Mammary epithelial cell (primary cell): ENCODE measurements at places on chromosomes 2 and 18. TPM values are rescaled to one million over a fixed set of nuclear protein-coding genes. Genes with fewer than 3 reads are reported as not detected.

SH2D6 gene
- 0.78 and 1.5 TPM in 2 replicates for total RNA-seq

NYAP2 gene
- total RNA-seq, result not detected

PPP1R1C gene
- 2.5 TPM for total RNA-seq

CHRNA1 gene
- not detected in 2 replicates for total RNA-seq

STON1 gene
- total RNA-seq, result 2.5 TPM

RAB17 gene
- total RNA-seq, result 7.2 TPM

ARHGEF4 gene
- total RNA-seq, result 53.5 and 70.3 TPM in 2 replicates

HSPE1 gene
- total RNA-seq, result 30.2 TPM

PLEKHH2 gene
- total RNA-seq, result 2.7 and 2.8 TPM in 2 replicates

ABI2 gene
- 35.0 TPM for total RNA-seq

TRMT61B gene
- total RNA-seq, result 13.7 TPM

SCN9A gene
- total RNA-seq, result 1.2 and 1.3 TPM in 2 replicates

RBMS1 gene
- 52.1 and 61.3 TPM in 2 replicates for total RNA-seq

GRCh38 chr2:197254776-197255530 is 55.6 kb downstream of the ANKRD44 start:
- DNase-seq, result no peak

DNA sequence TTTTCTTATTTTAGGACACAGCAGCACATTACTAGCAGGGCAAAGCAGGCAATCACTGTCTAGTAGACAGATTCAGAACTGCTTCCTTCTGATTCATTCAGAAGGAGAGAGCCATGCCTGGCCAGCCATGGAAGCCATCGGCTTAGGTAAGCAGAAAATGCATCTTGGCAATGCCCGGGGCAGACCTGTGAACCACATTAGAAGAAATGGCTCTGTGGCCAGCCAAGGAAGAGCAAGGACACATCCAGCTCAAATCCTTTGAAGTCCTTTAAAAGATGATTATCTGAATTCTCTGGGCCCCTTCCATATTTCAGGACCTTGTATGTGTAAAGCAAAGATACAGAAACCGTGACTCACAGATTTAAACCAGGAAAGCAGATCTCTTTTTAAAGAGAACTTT is 227.4 kb downstream of the PID1 start:
- DNase-seq, result no peak

DNA sequence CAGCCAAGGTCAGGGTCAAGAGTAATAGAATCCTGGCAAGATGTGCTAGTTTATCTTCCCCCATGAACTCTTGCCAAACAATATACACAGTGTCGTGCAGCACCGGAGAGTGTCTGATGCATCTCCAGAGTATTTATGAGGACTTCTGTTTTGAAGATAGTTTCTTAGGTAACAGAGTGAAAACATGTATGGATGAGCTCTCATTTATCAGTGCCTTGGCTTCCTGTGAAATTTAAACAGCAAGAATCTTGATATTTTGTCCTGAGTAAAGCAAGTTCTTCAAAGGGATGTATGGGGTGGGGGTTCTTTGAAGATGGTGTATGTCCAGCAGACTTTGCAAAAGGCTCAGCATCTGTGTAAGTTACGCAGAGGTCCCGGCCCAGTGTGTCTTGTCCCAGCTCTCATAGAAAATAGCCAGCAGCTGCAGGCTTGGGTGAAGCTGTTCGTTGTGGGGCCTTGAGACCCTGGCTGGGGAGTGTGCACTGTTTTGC is 361.0 kb upstream of the NT5C1B start:
- DNase-seq, result peak; percentile 48

DNA sequence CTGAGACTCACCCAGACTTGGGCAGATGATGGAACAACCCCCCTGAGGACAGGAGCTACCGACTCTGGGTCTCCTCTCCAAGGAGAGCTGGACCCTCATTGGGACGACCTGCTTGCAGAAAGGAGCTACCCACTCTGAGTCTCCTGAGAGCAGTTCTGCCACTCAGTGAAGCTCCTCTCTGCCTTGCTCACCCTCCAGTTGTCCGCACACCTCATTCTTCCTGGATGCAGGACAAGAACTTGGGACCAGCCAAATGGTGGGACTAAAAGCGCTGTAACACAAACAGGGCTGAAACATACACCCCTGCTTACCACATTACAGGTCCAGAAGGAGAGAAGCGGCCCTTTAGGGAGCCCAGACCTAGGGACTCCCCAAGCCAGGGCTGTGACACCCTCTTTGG is 124.9 kb upstream of the CCDC150 start:
- DNase-seq, result no peak

- DNase-seq, result no peak
These were observed 36.6 kb downstream of the GLI2 start for GRCh38 chr2:120772261-120772660.

- DNase-seq, result no peak
These were observed 129.5 kb upstream of the TTC27 start for GRCh38 chr2:32498306-32498705.

DNA sequence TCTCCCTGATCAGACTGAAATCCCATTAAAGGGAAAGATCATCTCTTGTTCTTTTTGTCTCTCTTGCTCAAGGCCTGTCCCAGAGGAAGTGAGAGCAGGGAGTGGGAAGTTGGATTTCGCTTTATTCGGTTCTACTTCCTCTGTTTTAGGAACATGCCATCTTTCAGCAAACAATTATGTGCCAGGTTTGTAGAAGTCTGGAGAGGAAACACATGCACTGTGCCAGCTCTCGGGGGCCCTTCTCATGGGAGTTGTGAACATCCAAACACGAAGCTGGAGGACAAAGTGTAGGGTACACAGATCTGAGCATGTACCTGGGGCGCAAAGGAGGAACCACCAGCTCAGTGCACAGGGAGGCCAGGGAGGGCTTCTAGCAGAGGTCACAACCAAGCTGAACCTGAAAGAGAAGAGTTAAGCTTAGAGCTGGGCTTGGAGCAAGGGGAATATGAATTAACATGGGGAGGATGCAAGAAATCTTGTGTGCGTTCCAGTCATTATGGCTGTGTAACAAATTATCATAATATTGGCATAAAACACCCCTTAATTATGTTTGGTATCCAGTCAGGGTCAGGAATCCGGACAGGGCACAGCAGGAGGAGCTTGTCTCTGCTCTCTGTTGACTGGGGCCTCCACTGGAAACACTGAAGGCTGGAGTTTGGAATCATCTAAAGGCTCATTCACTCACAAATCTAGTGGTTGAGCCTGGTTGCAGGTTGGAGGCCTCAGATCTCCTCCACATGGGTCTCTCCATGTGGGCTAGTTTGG is 128.6 kb downstream of the ZFP36L2 start:
- no peak for DNase-seq

DNA sequence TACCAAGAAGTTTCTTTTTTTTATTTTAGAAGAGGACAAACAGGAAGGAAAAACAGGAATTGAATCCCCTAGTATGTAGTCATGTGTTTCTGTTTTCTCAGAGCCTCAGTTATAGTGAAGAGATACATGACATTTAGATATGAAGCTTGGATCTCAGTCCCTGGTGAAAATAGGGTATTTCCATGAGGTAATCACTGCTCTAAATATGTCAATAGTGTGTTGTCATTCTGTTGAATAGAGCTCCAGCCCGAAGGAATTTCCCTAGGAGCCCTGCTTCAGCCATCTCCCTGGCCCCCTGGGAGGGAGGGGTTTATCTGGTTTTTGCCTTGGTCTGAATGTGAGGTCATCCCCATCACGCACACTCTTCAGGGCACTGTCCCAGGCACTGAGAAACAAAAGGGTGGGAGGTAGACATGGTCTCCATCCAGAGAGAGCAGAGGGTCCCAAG is 47.1 kb upstream of the REL start:
- DNase-seq, result no peak

DNA sequence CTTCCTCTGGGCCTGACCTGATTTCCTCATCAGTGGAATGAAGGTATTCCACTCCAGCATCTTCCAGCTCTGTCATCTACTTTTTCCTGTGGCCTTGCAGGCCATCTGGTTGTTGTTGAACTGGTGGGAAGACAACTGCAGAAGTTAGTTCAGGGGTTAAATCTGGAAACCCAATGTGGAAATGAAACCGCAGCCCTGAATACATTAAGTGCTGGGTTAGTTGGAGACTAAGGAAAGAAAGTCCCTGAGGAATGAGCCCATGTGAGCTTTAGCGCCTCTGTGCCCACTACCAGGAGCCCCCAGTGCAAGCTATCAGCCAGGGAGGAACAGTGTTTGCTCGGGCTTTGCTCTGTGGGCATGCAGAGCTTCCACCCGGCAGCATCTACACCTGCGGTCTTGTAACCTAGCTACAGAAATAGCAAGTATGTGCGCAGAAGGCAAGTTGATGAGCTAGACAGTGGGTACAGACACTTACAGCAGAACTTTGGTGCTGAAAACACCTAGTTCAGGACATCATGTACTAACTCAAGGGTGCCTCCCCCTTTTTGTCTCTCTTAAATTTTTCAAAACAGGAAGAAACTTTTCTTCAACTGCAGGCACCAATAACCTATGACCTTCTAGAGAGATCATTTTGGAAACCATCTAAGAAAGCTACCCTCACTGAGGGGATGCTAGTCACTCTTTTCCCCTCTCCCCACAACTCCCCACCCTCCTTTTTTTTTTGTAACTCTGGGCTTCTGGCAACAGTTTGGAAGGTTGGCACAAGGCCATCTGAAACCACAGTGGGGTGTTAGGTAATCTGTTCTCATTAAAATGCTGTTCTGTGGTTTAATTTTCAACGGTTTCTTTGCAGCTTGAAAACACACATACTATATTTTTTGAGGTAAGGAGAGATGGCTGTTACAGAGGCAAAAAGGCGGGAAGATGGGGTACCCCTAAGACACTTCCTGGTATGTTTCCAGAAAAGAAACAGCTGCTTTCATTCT is 18.3 kb upstream of the CXCR4 start:
- DNase-seq, result no peak

- no peak for DNase-seq
These were observed 137.3 kb upstream of the NFATC1 start for GRCh38 chr18:79258447-79258846.

DNA sequence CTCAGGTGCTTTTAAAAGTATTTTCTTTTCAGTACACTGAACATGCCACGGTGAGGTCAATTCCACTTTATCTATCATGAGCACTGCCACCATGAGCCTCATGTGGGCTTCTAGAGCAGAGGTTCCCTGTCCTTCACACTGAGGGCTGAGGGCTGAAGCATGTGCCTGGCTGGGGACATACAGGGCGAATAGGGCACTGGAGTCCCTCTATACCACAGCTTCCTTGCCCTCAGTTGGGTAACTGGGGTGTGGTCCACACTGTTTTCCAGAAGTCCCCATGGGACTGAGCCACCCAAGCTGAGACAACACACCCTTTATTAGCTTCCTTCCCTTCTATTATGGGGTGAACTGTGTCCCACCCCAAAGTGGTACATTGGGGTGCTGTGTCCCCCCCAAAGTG is 172.2 kb upstream of the ID2 start:
- no peak for DNase-seq

DNA sequence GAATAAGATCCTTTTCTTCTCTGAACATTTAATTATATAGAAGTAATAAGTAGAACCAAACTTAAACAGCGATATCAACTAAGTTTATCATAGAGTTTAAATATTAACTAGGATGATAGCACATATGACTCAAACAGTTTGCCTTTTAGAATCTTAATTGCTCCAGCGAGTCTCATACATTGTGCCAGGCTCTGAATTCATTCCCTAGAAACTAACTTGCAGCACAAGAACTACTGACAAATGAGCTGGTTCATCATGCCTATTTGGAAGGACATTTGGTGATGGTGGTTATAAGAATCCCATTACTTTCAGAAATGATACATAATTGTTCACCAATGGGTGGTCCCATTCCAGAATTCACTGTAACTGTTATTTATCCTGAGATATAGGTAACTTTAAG is 1026.6 kb upstream of the DDX18 start:
- no peak for DNase-seq

DNA sequence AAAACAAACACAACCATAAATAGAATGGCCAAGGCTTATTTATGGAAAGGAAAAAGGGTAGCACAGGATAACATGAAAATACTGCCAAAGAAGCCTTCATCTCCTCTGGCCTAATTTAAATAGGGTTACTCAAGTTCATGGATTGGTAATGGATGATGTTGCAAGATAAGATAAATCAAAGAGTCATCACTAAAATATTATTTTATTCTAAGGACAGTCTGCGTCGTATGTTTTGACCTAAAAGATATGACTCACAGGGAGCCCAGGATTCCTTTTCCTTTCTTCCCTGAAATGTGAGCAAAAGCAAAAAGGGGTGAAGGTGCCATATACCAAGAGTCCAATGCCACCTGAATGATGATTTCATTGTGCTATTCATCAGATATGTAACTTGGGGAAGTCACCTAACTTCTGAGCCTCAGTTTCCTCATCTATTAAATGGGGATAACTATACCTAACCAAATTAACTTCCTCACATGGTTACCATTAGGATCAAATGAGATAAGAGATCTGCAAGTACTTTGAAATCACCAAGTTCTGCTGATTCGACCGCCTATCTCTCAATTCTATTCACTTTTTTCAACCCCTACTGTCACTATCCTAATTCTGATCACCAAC is 137.7 kb downstream of the THADA start:
- peak; percentile 70 for DNase-seq

DNA sequence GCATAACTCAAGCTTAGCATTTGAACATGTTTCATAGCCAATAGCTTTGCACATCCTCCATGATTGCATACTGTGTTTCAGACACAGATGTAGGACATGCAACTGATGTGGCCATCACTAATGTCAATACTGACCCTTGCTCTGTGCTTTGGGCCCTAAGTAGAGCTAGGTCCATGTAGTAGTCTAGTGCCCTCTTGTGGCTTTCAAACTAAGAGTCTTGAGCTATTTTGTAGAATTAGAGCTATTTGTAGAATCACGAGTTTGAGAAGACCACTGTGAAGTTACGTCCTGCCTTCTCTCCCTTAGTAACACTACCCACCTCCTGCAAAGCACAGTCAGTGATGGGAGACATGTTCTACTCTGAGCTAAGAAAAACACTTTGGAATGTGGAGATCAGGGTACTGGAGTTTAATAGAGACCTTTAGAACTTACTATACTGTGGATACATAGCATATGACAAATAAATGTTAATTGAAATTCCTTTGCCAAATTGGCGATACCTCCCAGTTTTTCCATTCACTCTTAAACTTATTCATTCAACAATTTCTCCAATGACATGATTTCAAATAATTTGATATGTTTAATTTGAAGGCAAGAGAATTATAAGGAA is 306.5 kb upstream of the TNP1 start:
- DNase-seq, result peak; percentile 27

- DNase-seq, result no peak
These were observed 9.3 kb downstream of the MAP4K4 start for GRCh38 chr2:101706819-101707177.

DNA sequence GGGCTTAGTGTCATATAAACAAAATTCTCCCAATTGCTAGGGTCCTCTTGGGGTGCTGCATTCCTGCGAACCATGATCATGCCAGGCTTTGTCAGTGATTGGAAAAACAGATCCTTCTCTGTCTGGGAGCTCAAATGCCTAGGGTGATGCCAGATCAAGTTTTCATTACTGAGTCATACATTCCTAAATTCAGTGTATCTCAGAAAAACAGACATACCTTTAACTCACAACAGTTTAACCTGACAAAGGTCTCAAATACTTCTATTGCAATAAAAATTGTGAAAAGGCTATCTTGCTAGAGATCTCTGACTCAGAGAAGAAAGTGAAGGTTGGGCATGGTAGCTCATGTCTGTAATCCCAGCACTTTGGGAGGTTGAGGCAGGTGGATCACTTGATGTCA is 86.9 kb downstream of the SH3YL1 start:
- peak; percentile 85 for DNase-seq

GRCh38 chr2:240159251-240159839 is 18.9 kb upstream of the OTOS start:
- DNase-seq, result no peak

- no peak for DNase-seq
These were observed 2.8 kb downstream of the SH3RF3 start for GRCh38 chr2:109131777-109132176.
